CD4-positive, alpha-beta T cell (primary cell): ENCODE measurements at places on chromosomes 2 and 18. TPM values are rescaled to one million over a fixed set of nuclear protein-coding genes. Genes with fewer than 3 reads are reported as not detected.

DNA sequence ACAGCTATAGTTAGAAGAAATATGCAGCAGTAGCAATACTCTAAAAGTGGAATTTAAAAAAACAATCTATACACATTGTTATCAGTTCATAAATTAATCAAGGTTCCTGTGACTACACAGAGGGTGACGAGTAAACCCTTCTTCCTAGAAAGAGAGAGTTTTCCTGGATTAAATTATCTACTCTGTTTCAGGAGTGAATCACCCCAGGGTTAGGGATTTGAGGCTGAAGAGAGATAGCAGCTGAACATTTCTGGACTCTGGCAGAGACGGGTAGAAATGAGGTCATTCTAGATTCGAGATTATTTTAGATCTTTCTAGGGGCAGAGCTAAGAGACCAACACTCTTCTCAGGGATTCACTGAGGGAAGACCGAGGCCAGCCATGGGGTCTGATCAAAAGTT, 38.8 kb upstream of the PMAIP1 start:
- DNase-seq: no peak

- DNase-seq: peak; percentile 1
Observed at GRCh38 chr2:45014016-45014702, 4.9 kb upstream of the SIX2 start.

DNA sequence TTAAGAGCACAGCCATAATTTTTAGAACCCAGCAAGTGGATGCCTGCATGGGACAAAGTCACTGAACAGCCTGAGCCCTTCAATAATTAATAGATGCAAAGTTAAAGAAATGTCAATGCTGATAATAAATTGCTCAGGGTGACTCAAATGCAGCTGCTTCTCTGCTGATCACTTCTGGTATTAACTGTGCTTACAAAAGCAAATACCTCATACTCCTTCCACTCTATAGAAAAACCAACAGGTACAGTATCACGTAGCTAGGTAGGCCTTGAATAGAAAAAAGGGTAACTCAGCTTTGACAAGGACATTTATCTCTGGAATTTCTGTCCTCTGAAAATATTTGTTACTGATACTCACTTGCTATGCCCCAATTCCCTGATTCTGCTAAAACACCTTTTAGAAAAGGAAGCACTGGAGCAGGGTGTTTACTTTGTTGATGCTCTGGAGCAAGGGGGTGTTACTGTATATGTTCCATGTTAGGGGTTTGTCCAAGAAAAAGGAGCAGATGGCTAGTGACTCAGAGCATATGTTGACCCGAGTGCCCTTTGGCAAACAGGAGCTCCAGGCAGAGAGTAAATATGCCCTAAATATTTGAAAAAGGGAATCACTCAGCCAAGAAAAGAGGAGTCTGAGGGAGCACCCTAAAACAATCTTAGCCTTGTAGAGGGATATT, 59.1 kb upstream of the RTN4 start:
- DNase-seq: no peak

- DNase-seq: peak; percentile 79
Observed at GRCh38 chr2:148813603-148814065, 61.4 kb upstream of the KIF5C start.

- peak; percentile 37 for DNase-seq
Observed at GRCh38 chr18:23237524-23238151, 102.4 kb downstream of the CABLES1 start.

DNA sequence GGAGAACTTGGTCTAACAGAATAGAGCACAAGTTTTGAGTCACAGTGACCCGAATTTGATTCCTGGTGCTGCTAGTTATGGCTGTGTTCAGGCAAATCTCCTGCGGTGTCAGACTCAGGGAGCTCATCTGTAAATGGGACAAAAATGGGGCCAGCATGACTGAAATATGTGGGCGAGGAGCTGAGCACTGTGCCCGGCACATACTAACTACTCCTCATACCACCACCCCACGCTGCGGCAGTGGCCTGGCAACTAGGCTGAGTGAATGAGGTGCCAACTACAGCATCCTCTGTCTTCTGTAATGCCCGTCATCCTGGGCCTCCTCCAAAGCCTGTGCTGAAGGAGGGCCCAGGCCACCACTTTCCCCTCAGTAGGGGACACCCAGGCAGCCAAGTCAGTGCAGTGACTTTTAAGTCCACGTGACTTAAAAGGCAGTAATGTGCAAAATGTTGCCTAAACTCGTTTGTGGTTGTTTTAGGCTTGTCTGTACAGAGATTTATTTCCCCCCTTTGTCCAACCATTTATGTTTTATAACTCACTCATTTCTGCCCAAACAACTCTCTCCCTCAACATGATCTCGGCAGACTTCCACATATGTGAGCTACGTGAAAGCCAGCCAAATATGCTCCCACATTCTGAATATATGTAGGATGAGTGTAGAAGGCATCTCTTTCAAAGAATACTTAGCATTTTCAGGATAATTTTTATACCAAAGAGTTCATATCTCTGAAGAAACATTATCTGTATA, 773.7 kb downstream of the TSN start:
- DNase-seq: no peak

- no peak for DNase-seq
Observed at GRCh38 chr2:189951791-189952535, 110.6 kb downstream of the MSTN start.

DNA sequence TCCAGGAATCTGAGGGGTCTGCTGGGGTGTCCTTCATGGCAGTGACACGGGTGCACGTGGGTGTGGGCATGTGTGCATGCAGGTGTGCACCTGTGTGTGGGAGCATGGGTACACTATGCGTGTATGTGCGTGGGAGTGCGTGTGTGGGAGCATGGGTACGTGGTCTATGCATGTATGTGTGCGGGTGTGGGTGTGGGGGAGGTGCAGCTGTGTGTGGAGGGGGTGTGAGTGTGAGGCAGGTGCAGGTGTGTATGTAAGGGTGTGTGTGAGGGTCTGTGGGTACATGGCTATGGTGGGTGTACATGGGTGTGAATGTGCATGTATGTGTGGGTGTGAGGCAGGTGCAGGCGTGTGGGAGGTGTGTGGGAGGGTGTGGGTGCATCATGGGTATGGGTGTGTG, 36.3 kb downstream of the EIPR1 start:
- DNase-seq: no peak

GRCh38 chr2:27306573-27307286, 1.5 kb downstream of the UCN start:
- peak; percentile 16 for DNase-seq

GRCh38 chr18:25399554-25399953, 47.6 kb upstream of the ZNF521 start:
- no peak for DNase-seq

DNA sequence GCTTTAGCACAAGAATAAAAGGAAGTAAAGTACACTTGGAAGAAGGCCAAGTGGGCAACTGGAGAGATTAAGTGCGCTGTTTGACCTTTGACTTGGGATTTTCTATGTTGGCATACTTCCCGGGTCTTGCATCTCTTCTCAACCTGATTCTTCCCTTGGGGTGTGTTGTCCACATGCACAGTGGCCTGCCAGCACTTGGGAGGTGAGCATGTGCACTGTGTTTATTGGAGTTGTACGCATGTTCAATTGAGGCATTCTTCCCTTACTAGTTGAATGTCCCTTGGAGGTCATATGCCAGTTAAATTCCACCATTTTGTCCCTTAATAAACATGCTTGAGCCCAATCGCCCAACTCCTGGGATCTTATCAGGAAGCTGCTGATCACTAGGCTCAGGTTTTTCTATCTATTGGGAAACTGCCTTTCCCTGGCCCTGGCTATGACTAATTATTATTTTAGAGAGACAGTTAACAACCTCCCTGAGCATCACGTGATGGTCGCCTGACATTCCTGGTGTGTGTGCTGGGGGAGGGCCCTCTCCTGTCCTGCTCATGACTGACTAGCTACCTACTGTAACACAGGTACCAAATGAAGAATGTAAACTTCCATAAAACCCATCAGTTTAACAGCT, 62.5 kb upstream of the RAPGEF4 start:
- no peak for DNase-seq

DNA sequence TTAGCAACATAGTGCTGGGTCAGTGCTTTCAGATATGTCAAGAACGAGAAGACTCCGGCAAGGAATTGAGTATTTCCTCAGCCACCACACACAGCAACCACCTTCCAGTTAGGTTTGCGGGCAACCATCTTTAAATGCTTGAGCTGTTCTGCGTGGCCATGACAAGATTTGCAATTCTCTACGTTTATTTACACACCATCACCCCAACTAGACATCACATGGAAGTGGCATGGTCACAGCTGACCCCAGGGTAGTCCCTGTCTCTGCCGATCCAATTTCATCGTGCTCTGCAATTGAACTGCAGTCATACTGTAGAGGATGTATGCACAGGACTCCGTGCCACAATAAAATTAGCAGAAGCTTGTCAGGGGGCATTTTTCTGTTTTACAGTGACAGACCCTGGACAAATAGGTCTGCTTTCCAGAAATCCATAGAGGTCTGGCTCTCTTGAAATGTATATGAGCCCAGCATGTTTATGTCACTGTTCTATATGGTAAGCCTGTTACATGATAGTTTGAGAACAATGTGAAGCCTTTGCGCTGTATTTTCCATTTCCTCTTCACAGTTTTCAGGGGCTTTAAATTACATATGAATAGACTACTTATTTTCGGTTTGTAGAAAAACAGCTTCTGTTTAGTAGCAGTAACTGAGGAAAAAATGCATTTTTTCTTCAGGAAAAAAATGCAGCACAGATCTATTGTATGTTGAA, 605.2 kb downstream of the NR4A2 start:
- no peak for DNase-seq

- DNase-seq: no peak
Observed at GRCh38 chr2:151916632-151917031, 88.4 kb upstream of the ARL5A start.

GRCh38 chr2:174177316-174177890, 70.9 kb downstream of the OLA1 start:
- DNase-seq: no peak

DNA sequence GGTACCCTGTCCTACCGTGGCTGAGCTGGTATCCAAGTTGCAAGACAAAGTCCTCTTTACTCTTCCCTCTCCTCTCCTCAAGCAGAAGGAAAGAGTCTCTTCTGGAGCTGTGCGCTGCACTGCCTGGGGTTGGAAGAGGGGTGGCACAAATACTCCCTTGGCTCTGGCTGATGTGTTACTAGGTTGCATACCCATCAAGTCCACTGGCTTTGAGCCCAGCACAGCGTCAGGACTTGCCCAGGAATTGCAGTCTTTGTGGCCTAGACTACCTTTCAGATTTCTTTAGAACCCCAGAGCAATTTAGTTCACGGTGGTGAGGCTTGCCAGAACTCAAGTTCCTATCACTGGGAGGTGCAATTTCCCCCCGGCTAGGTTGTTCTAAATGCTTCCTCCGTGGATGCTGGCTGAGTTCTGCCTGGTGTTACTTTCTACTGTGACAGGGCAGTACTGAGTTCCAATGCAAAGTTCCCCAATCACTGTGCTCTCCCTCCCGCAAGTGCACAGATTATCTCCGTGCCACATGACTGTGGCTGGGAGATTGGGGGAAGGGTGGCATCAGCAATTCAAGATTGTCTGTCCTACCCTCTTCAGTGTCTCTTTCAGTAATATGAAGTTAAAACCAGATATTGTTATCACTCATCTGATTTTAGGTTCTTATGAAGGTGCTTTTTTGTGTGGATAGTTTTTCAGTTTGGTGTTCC, 13.4 kb downstream of the MYO3B start:
- DNase-seq: no peak

DNA sequence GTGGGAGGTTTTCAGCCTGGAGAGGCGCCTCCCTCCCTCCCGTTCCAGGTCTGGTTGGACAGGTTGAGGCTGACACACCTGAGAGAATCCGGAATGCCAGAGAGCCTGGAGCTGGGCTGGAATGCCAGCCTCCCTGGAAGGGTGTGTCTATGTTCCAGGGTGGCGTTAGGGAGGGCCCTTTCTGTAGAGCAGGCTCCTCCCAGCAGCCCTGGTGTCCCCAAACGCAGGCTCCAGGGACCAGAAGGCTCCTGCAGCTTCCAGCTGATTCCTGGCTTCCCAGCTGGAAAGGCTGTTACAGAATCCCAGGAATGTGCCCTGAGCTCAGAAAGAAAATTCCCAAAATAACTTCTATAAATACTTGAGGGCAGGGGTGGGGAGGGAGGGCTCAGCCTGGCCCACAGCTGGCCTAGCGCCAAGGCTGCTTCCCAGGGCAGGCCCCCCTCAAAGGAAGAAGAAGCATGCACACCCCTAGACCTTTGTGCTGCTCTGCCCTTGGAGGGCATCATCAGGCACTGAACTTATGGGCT, 85.4 kb downstream of the STPG4 start:
- no peak for DNase-seq

- no peak for DNase-seq
Observed at GRCh38 chr2:64212346-64212745, 68.1 kb upstream of the PELI1 start.

DNA sequence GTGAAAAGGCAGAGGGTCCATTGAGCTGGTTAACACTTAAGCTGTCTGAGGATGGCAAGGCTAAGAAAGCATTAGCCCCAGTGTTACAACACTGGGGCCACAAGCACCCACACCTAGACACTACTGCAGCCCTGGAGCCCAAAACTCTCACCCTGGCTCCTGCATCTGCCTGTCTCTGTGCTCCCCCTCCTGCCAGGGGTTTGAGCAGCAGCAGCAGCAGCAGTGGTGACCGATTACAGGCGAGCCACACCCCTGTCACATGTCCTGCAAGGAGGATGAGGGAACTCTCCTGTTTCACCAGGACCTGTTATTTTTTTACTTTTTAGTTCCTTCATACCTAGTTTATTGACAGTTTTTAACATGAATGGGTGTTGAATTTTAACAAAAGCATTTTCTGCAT, 326.7 kb upstream of the MAP2 start:
- DNase-seq: no peak

DNA sequence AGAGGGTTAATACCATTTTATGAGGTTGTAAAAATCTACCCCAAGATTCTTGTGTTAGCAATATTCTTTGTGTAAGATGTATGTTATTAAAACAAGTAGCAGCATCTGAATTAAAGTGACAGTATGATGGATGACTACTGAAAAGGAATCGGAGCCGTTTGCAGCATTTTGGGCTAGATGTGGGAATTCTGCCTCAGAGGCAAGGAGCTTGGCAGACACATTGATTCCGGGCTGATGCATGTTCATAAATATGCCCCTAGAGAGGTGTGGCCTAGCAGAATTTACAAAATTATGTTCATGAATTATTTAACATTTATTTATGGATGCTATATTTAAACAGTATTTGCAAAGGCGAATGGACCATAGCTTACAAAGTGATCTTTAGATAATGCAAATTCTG, 389.0 kb upstream of the ETAA1 start:
- no peak for DNase-seq

DNA sequence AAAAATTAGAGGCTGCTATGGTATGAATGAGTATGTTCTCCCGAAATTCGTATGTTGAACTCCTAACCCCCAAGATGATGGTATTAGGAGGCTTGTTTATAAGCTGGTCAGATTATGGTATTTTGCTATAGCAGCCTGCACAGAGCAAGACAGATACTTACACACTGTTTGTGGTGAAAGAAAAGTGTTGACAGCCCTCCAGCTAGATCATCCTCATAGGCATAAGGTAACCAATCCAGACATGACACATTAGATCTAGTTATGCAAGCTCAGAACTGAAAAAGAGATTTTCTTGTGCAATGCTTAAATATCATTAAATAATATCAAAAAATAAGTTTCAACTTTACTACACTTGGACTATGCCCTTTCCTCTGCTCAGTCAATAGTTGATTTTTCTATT, 107.1 kb downstream of the ABCA12 start:
- no peak for DNase-seq

- DNase-seq: no peak
Observed at GRCh38 chr2:151354807-151355206, 2.6 kb upstream of the TNFAIP6 start.

The DGUOK gene
- 30.5 TPM for total RNA-seq

The ATG4B gene
- total RNA-seq: 86.5 TPM

The AKAIN1 gene
- total RNA-seq: not detected

The ASXL3 gene
- total RNA-seq: not detected

The ABHD1 gene
- 1.0 TPM for total RNA-seq

The DCDC2C gene
- total RNA-seq: not detected

The DAW1 gene
- total RNA-seq: not detected

The C2orf80 gene
- not detected for total RNA-seq

The USP34 gene
- 138 TPM for total RNA-seq
